ENCODE measurements at places on chromosomes 4 and X. TPM values are rescaled to one million over a fixed set of nuclear protein-coding genes. Genes with fewer than 3 reads are reported as not detected.

NHS gene
- total RNA-seq = under 0.01 TPM

MAGEB1 gene
- total RNA-seq = not detected

KLHL4 gene
- total RNA-seq = 51.8 TPM

DNA sequence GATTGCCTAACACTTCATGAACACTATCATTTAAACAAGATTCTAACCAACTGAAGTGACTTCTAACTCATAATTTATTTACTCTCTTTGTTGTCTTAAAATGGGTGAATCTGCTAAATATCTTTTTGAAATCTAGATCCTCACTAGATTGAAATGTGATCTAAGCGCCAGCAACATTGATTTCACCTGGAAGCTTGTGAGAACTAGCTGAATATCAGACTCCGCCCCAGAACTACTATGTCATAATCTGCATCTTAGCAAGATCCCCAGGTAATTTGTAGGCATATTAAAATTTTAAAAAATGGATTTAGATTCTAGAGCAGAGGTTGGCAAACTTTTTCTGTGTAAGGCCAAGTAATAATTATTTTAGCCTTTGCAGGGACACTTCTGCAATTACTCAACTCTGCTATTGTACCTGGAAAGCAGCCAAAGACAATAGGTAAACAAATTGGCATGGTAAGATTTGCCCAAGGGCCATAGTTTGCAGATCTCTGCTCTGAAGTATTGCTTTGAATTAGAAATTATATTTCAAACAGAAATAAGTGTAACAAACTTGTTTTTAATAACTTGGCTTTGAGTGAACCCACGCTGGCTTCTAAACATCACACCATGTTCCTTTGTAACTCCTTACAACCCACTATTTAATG, 121.5 kb downstream of the REELD1 start:
- DNase-seq = no peak

MAGEA4 gene
- total RNA-seq = not detected

- peak; percentile 96 for DNase-seq
These were observed 920 bp downstream of the SETD7 start for GRCh38 chr4:139554893-139555704.

DNA sequence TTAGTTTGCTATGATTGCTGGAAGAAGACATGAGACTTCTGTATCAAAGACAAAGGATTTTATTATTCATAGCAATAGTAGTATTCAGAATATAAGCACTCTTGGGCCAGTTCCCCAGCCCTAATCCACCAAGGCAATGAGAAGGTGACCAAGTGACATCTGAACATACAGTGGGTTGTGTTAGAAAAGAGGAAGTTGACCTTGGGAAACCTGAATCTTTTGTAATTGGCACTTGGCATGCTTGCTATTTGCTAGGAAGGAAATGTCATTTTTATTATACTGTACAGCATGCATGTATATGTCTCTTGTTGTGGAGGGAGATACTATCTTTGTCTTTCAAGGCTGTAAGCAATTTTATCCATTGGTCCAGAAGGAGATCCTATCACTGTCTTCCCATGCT, 216.1 kb upstream of the FAT1 start:
- DNase-seq = no peak
